ENCODE measurements at places on chromosomes 1 and 21. TPM values are rescaled to one million over a fixed set of nuclear protein-coding genes. Genes with fewer than 3 reads are reported as not detected.
A peak's percentile ranks its signal among the peaks of the same experiment; 100 is the strongest.

The TSPEAR gene
- not detected for total RNA-seq

The NPHS2 gene
- not detected for total RNA-seq

The SPRR2A gene
- total RNA-seq: not detected

The AGT gene
- total RNA-seq: not detected

The PGBD5 gene
- total RNA-seq: not detected

The FCER1G gene
- 3.0 TPM for total RNA-seq

The TRAPPC3 gene
- total RNA-seq: 57.5 TPM

The GPR161 gene
- 0.10 TPM for total RNA-seq

DNA sequence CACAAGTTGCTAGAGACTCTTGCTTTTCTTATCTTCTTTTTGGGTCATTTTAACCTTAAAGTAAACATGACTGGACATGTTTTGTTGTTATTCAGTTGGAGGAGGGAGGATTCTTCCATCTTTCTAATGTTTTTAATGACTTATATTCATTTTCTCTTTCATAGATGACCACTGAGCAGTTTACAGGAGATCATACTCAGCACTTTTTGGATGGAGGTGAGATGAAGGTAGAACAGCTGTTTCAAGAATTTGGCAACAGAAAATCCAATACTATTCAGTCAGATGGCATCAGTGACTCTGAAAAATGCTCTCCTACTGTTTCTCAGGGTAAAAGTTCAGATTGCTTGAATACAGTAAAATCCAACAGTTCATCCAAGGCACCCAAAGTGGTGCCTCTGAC lies 11.9 kb downstream of the DYRK3 start:
- no peak for DNase-seq

DNA sequence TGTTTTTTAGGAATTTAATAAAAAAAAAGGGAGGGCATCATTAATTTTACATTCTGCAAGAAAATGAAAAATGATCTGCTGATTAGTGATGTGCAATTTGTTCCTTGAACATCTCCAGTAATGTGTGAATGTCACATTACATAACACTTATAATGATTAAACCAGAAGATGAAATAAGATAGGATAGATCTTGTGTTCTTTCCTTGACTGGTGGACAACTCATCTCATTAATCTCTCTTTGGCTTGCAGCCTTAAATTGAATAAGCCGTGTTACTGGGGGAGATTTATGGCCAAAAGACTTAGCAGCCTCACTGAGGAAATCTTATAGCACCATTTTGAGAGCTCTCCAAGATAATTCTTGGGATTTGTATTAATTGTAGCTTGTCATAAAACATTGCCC lies 217.2 kb downstream of the ST6GALNAC3 start:
- no peak for DNase-seq

- no peak for DNase-seq
Measured at GRCh38 chr1:61028136-61028535, 54.2 kb upstream of the NFIA start.

- DNase-seq: no peak
Measured at GRCh38 chr1:206748348-206749030, 22.1 kb upstream of the IL19 start.

DNA sequence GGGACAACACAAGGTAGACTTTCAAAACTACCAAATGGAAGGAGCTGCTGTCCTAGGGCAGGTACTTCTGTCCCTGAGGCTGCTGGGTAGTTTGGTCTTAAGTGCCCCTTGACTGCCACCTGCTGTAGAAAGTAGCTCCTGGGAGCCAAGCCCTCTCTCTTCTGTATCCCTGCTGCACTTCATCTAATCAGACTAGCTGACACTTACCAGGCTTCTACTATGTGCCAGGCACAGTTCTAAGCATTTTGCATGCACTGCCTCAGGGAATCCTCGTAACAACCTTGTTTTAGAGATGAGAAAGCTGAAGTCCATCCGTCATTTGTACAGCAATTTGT lies 15.9 kb upstream of the SRSF4 start:
- peak; percentile 64 for DNase-seq

DNA sequence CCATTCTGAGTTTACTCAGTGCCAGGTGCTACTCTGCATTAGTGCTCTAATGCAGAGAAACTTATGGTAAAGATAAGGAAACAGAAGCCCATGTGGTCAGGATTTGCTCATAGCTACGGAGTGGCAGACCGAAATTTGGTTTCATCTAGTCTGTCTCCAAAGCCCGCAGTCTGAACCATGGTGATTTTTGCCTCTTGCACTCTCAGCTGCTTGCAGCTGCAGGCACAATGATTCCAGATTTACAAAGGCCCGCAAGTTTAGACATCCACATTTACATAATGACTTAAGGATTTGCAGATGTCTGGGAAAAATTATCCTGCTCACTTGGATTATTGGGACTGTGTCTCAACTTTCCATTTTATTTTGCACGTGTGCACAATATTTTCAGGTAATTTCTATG lies 161.3 kb upstream of the KCNJ6 start:
- DNase-seq: no peak

DNA sequence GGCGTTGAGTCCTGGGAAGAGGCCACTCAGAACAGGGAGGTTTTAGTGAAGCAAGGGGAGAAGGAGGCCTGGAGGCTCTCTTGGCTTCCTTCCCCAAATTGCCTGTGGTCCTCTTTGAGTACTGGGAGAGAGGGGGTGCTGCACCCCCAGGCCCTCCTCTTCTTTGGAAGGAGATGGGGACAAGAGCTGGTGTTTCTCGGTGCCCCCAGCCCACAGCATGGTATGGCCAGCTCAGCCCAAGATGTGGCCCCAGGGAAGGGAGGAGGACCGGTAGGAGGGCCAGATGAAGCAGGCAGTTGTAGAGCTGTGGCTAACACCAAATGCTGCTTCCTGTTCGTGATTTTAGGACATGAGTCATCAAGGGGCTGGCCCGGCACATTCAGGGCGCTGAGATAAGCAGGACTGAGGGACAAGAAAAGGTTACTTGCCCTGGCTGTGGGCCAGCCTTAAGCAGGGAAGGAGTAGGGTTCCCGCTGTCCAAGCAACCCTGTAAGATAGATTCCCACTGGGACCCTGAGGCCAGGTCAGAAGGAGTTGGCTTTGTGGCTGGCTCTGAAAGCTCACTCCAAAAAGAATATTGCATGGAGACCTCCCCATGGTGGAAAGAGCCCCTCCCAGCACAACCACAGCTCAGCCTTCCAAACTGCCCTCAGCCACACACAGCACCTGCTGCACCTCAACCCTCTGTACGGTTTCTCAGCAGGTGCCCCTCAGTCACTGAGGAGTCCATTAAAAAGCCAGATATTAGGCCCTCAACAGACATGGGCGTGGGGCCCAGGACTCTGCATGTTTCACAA lies 4.9 kb upstream of the TNFRSF1B start:
- DNase-seq: peak; percentile 81

- DNase-seq: no peak
Measured at GRCh38 chr1:11116318-11116717, 16.6 kb upstream of the EXOSC10 start.

- no peak for DNase-seq
Measured at GRCh38 chr21:42580076-42580792, 66.6 kb downstream of the SLC37A1 start.

GRCh38 chr21:32807717-32808380 lies 36.3 kb upstream of the PAXBP1 start:
- DNase-seq: no peak

DNA sequence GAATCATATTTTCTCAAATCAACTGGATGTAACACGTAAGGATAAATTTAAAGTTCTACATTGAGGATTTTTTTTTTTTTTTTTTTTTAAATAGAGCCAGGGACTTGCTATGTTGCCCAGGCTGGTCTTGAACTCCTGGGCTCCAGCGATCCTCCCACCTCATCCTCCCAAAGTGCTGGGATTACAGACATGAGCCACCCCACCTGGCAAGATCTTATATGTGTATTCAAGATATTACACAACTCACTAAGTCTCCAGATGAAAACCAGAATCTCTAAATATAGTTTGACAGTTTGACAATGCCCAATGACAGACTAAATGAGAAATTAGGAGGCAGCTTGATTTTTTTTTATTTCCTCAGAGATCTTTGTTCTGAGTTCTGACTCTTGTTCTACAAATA lies 6.8 kb downstream of the YY1AP1 start:
- DNase-seq: no peak

GRCh38 chr1:230356190-230356589 lies 69.9 kb downstream of the PGBD5 start:
- no peak for DNase-seq

- no peak for DNase-seq
Measured at GRCh38 chr1:5110508-5110907, 456.1 kb downstream of the AJAP1 start.

GRCh38 chr1:7533006-7533405 lies 238.1 kb upstream of the VAMP3 start:
- DNase-seq: no peak

All from activated CD4-positive, alpha-beta T cell treated with anti-CD3 and anti-CD28 coated beads, Interleukin-2, amount 10 ng/mL, durations not matched to agents 7 days and 5 days (primary cell).